NCI-H1417 treated with DMSO at 0.1 percent for 48 hours (cell line): ENCODE measurements at places on chromosomes 11 and 22.

- no peak for DNase-seq
Observed at GRCh38 chr11:6655020-6655789, 404 bp downstream of the DCHS1 start.

- no peak for DNase-seq
Observed at GRCh38 chr11:118306556-118306955, 2.0 kb downstream of the CD3E start.

- no peak for DNase-seq
Observed at GRCh38 chr22:25485626-25486545, 78.6 kb upstream of the GRK3 start.

DNA sequence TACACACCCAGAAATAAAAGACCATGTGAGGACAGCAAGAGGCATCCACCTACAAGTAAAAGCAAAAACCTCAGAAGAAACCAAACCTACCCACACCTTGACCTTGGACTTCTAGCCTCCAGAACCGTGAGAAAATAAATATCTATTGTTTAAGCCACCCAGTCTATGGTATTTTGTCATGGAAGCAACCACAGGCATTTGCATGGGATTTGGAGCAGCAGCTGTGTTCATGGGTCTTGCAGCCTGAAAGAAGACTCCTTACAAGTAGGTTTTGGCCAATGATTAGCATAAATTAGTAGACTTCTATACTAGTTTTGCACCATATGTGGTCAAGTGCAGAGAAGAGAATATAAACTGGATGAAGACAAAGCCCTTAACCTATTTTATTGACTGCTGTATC lies 27.9 kb downstream of the FSHB start:
- DNase-seq, result no peak

DNA sequence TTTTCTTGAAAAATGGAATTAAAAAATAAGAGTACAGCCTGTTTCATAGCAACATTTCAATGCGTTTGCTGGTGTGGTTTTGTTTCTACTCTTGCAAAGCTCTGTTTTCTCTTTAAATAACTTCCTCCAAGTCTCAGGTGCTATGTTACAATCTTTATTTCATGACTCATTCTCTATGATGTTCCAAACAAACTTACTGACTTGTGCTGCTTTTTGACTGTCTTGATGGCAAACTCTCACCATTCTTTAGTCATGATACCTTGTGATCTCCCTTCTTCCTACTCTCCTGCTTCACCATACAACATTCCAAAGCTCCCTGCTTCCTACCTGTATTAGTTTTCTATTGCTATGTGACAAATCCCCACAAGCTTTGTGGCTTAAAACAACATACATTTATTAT lies 166.1 kb downstream of the C11orf91 start:
- DNase-seq, result no peak

GRCh38 chr22:19703869-19704268 lies 10.4 kb upstream of the SEPTIN5 start:
- DNase-seq, result no peak

DNA sequence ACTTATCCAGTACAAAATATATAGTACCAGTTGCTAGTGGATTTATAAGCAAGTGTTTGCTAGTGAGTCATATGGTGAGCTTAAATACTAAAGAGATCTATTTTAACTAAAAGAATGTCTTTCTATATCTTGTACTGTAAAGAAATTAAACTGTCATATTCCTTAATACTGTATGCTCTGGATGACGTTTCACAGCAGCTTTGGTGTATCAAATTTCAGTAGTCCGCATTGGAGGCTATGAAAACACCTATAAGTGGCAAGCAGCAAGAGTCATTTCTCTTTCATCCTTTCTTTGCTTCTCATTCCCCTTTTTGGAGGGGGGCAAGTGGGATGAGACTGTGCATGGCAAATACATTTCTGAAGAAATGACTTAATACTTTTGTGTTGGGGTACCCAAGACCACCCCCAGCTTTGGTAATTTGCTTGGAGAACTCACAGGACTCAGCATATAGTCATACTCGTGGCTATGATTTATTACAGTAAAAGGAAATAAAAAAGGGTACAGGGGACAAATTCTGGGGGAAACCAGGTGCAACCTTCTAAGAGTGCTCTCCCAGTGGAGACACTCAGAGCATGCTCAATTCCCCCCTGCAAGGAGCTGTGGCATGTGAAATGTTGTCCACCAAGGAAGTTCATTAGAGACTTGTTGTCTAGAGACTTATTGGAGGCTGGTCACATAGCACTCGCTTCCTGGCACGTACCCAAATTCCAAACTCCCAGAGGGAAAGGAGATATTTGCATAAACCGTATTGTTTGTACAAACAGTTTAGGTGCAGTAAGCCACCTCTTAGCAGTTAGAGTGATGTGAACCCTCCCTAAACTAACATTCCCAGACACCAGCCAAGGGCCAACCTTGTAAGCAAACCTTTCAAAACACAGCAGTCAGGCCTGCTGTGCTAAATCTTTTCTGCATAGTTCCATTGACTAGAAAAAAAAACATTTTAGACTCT lies 210.8 kb downstream of the PGR start:
- peak; percentile 5 for DNase-seq

- no peak for DNase-seq
Observed at GRCh38 chr11:83845797-83846196, 559.6 kb upstream of the CCDC90B start.

DNA sequence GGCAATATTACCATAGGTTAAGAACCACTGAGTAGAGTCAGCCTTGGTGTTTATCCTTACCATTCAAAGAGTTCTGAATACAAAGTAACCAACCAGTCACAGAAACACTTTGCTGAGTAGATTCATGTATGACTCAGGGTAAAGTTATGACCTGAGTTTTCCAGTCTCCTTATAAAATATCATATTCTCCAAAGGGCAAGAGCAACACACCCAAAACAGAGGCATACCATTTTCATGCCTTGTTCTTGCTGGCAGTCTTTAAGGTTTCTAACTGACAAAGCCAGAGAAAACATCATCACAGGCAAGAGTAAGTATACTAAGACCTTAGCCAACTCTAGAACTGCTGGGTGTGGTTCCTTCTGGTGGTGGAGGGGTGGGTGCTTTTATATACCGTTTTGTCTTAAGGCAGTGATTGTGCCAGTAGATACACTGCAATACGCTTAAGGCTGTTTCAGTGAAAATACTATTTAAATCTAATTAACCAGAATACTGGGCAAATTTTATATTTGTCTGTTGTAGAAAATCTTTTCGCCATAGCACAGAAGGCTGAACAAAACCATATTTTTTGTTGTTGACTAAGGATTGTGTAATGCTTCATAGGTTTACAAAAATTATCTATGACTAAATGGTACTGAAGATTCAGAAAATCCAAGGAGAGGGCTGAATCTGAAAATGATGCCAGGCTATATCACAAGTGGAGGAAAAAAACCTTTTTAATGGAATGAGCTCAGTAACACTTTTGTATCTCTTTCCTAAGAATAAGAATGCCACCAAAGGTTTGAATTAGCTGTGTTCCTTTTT lies 3.0 kb downstream of the ATL3 start:
- no peak for DNase-seq

DNA sequence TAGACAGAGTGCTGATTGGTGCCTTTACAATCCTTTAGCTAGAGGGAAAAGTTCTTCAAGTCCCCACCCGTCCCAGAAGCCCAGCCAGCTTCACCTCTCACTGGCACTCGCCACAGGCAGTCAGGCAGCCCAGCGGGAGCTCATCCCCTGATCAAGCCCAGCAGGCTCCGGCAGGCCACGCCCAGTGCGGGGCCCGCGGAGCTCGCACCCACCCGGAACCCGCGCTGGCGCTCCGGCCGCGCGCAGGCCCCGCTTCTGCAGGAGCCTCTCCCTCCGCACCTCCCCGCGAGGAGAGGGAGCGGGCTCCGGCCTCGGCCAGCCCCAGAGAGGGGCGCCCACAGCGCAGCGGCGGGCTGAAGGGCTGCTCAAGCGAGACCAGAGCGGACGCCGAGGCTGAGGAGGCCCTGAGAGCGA lies 202.4 kb upstream of the PDGFD start:
- DNase-seq, result no peak

DNA sequence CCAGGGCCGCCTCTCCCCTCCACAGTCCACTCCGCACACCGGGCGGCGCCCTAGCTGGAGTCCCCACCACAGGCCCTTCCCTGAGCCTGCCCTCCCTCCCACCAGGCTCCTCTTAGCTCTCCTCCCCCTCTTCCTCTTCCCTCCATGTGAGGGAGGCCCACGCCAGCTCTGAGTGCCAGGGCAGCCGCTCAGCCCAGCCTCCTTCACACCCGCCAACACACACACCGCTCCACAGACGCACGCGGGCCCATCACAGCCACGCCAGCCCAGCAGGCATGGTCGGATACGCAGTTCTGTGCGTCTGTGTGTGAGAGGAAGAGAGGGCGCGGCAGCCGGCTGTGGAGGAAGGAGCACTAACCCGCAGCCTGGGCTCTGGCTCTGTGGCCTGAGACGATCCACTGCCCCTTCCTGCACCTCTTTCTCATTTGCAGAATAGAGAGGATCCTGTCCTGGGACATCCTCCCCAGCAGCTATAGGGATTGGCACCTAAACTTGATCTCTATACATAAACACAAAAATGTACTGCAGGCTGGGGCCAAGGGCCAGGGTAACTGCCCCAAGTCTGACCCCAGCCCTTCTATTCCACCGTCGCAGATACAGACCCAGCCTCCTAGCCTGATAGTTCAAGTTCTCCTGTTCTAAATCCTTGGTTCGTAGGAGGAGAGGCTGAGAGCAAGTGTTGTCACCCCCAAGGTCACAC lies 3.5 kb downstream of the CHRM4 start:
- no peak for DNase-seq

DNA sequence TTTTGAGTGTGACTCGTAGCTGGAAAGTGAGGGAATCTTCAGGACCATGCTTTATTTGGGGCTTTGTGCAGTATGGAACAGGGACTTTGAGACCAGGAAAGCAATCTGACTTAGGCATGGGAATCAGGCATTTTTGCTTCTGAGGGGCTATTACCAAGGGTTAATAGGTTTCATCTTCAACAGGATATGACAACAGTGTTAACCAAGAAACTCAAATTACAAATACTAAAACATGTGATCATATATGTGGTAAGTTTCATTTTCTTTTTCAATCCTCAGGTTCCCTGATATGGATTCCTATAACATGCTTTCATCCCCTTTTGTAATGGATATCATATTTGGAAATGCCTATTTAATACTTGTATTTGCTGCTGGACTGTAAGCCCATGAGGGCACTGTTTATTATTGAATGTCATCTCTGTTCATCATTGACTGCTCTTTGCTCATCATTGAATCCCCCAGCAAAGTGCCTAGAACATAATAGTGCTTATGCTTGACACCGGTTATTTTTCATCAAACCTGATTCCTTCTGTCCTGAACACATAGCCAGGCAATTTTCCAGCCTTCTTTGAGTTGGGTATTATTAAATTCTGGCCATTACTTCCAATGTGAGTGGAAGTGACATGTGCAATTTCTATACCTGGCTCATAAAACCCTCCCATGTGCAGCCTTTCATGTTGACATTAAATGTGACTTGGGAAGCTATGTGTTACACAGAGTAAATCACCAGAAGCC lies 11.0 kb downstream of the OR51E1 start:
- DNase-seq, result no peak

DNA sequence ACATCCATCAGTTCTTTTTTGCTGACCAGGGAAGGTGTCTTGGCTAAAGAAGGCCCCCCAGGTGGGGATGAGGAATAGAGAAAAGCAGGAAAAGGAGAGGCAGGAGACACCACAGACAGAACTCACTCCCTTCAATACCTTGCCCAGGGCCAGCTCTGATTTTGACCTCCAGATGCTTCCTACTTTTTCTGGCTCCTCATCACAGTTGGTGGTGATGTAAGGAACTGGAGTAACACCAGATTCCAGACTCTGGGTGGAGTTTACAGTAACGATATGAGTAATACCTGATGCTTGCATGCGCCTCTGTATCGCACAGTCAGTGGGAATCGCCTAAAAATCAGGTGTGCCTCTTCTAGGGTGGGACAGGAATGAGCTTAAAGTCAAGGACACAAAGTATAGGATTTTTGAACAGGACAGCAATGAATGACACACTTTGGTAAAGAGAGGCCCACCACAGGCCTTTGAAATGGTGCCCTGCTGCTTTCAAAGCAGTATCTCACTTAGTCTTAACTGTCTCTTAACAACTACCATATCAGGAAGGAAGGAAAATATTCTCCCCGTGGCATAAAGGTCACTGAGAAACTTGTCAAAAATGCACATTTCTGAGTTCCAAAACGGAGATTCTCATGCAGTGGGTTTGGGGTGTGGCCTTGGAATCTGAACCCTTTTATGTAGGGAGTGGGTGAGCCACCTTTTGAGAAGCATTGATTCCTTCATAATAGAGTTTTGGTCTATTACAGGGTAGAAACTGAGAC lies 140.8 kb downstream of the SNX19 start:
- no peak for DNase-seq
